ENCODE measurements at places on chromosomes 6 and 20.

DNA sequence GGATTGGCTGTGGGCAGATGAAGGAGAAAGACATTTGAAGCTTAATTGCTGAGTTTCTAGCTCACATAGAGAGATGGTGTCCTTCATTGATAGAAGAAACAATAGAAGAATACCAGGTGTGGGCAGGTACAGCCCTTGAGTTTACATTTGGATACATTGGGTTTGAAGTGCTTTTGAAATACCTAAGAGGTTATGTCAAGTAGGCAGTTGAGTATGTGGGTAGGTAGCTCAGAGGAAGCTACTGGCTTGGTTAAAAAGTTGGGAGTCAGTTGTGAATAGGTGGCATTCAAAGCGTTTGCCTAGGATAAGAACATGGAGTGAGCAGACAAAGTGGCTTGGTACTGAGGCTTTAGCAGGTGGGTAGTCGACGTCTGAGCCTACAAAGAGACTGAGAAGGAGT, 25.0 kb downstream of the NDUFAF5 start:
- no peak for DNase-seq

DNA sequence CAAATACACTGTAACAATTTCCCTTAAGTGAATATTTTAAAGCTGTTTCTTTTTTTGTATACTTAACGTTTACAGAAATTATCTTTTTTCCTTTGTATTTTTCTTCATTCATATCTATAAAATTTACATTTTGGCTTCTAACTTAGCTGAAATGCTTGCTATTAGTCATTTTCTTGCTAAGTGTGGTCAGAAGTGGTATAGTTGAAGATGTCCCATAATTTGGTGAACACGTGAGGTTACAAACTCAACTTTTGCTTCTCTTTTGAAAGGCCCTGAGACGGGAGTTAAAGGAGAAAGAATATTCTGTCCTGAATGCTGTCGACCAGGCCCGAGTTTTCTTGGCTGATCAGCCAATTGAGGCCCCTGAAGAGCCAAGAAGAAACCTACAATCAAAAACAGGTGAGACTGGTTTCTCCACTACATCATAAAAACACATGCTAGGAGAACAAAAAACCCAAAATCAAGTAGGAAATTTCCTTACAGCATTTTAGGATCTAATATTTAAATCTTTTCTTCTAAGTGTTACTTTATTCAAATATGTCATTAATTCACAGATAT, 445.0 kb downstream of the UTRN start:
- no peak for DNase-seq

DNA sequence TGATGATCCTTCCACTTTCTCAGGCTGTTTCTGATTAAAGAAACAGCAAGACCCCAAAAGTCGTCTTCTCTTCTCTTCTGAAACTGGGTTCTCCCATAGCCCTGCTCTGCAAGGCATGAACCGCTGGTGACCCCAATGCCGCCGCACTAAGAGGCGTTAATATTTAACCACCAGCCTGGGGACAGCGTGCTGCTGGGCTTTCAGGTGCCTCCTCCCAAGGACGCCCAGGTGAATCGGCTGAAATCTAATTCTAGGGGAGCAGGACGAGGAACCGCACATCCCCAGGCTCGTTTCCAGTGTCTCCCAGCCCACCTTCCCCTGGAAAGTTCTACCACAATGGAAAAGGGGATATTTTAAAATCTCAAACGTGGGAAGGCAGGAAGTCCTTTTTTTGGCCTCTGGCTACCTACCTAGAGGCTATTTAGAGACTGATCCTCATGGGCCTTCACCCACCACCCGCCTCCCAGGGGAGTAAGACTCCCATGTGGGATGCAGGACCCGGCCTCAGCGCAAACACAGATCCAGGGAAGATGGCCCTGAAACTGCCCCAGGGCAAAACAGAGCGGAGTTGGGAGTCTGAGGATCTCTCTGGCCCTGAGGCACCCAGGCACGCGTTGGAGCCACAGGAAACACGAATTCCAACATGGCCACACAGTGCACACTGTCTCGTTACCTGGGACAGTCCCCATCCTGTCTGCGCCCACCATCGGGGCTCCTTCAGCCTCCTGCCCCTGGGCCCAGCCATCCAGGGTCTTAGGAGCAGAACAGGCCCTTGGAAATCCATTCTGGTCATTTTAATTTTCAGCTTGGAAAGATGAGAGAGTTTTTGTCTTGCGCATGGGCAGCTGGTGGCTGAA, 56.2 kb downstream of the BMP7 start:
- no peak for DNase-seq

GRCh38 chr6:45432977-45433376, 55.2 kb upstream of the SUPT3H start:
- no peak for DNase-seq

- no peak for DNase-seq
These were observed 2.8 kb upstream of the TFAP2A start for GRCh38 chr6:10417681-10418104.

- no peak for DNase-seq
These were observed 89.9 kb downstream of the PDE7B start for GRCh38 chr6:135941275-135942025.

DNA sequence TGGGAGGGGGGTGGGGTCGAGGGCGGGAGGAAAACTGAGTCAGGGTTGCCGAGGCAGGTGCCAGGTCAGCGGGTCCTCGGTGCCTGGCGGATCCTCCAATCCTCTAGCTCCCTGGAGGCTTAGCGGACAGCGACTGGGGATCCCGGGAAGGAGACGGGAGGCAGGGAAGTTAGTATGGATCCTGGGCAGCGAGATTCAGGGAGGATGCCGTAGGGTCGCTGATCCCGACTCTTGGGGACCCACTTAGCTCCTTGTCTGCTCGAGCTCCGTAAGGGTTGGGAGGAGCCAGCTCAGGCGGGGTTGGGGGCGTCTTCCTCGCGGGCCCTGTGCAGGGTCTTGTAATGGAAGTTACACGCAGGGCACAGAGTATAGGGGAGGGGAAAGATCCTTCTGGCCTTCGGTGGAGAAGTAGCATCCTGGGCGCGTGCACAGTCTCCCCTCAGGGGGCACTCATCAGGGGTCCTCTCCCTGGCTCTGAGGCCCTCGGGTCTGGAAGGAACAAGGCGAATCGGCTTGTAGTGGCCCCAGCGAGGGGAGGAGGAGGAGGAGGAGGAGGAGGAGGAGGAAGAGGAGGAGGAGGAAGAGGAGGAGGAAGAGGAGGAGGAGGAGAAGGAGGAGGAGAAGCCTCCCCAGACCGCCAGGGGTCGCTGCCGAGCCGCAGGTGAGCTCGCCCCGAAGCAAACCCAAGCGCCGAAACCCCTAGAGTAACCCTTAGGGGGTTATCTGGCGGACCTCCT, 6.4 kb upstream of the SLC12A5 start:
- peak; percentile 62 for DNase-seq

GRCh38 chr6:49806145-49806544, 19.1 kb upstream of the PGK2 start:
- no peak for DNase-seq

- no peak for DNase-seq
These were observed 106.2 kb downstream of the JPH2 start for GRCh38 chr20:44080646-44081267.

GRCh38 chr20:15364781-15365180, 1027.4 kb upstream of the FLRT3 start:
- no peak for DNase-seq

- DNase-seq = no peak
These were observed 157.2 kb downstream of the MTFR2 start for GRCh38 chr6:136092897-136093296.

- DNase-seq = no peak
These were observed 10.0 kb downstream of the BPIFB2 start for GRCh38 chr20:33017542-33017941.

DNA sequence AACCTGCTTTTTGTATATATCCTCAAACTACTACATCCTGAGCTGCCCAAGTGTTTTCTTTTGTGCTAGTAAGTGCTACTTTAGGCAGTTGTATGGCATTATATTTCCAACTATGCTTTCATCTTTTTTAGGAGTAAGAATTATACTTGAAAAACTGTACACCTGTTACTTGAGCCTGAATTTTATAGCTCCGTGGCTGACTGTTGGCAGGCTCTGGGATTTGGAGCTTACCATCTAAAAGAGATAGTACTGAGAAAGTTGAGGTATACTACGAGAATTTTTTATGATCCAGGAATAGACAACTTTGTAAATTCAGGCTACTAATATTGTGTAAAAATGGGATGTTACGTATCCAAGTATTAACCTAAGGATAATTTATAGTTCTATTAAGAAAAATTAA, 32.4 kb downstream of the RNF217 start:
- DNase-seq = no peak

- DNase-seq = no peak
These were observed 34.2 kb downstream of the DTNBP1 start for GRCh38 chr6:15628499-15629131.

- no peak for DNase-seq
These were observed 82.8 kb downstream of the CD40 start for GRCh38 chr20:46200582-46201570.

GRCh38 chr20:13008761-13009681, at the start of gene SPTLC3:
TSS of gene SPTLC3 (plus strand) at chr20:13008972. CDS start at chr20:13009268, 296 bp downstream.
- no peak for DNase-seq

- DNase-seq = no peak
These were observed 98.2 kb downstream of the CAP2 start for GRCh38 chr6:17491416-17492142.

DNA sequence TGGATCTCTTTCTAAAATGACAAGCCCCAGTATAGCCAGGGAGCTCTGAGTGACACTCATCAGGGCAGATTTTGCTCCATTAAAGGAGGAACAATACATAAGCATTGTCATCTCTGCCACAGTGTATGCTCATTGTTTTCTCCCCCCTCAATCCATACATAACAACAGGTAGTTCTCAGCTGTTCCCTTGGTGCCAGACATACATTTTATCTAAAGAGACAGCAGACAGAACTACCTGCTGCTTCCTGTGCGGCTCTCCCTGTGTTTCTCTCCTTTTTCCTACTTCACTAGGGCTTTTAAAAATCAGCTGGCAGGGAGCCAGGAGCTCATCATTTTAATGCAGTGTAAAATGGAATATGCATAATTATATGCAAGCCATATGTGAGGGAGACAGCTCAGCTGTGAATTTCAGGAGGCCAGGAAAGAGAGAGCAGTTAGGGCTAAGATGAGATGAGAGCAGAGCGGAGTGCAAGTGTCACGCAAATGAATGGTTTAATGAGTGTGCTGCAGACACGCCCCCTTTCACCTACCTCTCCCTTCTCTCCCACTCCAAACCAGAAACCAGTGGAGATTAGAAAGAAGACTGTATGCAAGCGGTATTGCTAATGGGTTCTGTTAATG, 96.0 kb downstream of the SOBP start:
- no peak for DNase-seq

GRCh38 chr6:121274666-121275295, 59.5 kb downstream of the TBC1D32 start:
- no peak for DNase-seq

GRCh38 chr6:26300828-26301227, 64.2 kb upstream of the BTN3A2 start:
- no peak for DNase-seq

DNA sequence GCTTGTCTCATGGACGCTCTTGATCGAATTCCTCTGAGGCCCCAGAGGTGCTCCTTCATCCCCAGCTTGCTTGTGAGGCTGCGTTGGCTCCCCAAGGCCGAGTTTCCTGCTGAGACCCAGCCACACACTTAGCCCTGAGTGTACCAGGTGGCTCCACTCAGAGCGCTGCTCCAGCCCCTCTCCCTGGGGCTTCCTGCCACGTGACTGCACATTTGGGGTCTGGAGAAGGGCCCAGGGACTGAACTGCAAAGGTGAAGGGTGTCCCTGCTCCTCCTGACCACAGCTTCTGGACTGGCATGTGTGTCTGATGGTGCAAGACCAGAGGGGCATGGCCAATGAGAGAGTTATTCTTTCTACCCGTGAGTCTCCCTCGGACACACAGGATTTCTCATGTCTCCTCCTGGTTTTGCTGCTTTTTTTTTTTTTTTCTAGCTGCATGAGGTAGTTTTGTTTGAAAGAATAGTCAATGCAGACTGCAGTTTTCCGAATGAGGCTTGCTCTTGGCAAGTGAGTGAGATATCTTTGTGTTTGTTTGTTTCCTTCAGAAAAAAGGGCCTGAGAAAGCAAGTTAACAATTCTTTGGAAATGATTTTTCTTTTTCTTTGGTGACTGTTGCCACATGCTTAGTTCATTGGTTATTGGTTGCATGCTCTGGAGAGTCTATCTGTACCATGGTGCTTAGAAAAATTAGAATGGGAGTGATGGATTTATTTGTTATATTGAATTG, 3.1 kb upstream of the ZNF831 start:
- DNase-seq = no peak

GRCh38 chr6:159213405-159213804, 44.2 kb downstream of the FNDC1 start:
- no peak for DNase-seq

- DNase-seq = no peak
These were observed 468.0 kb downstream of the UTRN start for GRCh38 chr6:144753023-144753705.

DNA sequence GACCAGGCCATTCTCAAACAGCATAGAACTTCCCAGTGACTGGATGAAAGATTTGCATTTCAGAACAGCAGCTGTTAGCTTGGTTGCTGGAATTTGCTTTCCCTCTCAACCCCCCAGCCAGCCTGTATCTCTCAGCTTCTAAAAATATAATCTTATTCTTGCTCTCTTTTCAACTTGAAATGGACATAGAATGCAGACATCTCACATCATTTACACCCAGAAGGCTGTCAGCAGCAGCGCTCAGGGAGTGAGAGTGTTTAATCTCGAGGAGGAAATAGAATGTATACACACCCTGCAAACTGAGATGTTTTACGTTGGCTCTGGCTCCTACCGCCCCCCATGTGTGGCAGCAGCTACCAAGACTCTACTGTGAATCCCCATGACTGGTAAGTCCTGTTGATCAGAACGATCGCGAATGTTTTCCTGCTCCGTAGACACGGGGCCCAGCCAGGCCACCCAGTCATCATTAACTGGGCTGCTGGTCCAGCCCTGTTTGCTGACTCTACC, 163.4 kb upstream of the SLC24A3 start:
- DNase-seq = no peak

DNA sequence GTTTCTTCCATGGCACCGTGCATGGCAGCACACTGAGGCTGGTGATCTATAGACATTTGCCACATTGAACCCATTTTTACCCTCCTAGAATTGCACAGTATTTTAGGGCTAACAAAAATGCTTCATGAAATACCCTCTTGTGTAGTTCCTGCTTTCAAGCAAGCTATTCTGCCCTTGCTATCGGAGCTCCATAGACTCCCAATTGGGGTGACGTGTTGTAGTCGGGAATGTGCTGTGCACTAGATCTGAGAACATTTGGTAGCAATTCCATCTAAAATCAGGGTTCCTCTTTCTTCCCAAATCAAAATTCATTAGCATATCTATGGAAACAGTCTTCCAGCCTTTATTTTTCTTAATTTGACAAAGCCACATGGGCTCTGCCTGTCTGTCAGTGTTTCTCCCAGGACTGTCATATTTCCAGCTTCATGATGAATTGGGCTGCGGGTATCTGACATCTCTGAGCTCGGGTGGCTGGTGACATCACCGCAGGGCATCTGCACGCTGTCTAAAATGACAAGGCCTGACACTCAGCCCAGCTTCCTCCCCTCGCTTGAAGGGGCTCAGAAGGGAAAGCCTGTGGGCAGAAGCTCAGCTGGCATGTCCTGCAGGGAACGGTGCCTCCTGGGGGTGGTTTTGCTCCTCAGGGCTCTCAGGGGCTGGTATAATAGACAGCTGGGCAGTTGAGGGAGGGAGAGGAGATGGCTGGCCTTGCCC, 406.4 kb downstream of the QKI start:
- DNase-seq = no peak

GRCh38 chr6:140809694-140810101, 1323.0 kb upstream of the GJE1 start:
- DNase-seq = no peak

- no peak for DNase-seq
These were observed 138.4 kb upstream of the CNR1 start for GRCh38 chr6:88304520-88304919.
